ENCODE measurements at places on chromosomes 16 and 17.
A peak's percentile ranks its signal among the peaks of the same experiment; 100 is the strongest.

GRCh38 chr16:4384509-4384942 lies 12.9 kb downstream of the VASN start:
- no peak for DNase-seq

DNA sequence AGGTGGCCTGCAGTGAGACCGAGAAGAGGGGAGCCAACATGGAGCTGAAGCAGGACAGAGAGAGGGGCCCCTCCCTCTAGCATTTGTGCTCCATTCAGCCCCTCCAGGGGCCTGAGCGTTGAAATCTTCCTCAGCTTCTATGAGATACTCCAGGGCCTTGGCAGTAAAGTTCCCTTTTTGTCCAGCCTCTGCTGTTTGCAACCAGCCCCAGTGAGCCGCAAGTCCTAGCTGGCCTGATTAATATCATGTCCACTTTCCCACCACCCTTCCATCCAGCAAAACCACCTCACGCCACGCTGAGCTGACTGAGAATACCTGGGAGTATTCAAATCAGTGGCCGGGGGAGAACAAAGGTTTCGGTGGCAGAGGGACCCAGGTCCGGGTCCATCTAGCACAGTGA lies 11.7 kb upstream of the RPH3AL start:
- no peak for DNase-seq

- DNase-seq: no peak
Observed at GRCh38 chr16:49377196-49377755, 3.7 kb downstream of the C16orf78 start.

DNA sequence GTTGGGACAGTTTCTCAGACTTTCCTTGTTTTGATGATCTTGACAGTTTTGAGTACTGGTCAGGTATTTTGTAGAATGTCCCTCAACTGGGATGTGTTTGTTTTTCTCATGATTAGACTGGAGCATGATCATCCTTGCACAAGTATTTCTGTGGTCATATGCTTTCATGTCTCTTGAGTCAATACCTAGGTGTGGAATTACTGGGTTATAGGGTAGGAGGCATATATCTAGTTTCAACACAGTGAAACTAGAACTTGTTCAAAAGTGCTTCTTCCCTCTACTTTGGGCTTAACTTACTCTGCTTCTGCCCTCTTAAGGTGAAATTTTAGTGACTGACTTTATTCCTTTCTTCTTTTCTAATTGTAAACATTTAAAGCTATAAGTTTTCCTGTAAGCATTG lies 30.1 kb downstream of the IKZF3 start:
- DNase-seq: no peak

GRCh38 chr16:57999366-57999970 lies 1.0 kb downstream of the ZNF319 start:
- no peak for DNase-seq

DNA sequence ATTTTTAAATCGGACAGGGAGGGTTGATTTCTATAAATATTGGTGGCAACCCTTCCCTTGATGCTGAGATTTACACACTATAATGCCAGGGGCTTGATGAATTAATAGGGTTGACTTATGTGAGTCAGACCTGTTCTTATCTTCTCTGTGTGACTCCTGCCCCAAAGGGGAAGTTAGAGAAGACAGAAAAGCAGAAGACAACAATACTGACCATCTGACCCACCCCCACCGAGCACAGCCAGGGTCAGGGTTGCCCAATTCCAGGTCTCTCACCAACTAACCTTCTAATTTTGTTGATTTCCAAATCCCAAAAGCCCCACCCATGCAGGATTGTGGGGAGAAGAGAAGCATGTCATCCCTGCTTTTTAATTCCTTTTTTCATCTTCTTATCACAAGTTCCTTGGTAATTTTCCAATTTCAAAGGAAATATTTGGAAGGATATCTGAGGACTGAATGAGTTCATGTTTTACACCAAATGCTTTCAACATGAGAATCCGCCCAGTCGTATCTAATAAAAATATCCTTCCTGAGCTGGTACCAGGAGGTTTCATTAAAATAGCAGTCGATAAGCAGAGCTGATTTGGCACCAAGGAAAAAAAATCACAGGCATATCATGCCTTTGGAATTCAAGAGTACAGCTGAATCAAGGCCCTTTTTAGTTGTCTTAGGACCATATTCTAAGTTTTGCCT lies 603.4 kb upstream of the CDH11 start:
- DNase-seq: no peak

DNA sequence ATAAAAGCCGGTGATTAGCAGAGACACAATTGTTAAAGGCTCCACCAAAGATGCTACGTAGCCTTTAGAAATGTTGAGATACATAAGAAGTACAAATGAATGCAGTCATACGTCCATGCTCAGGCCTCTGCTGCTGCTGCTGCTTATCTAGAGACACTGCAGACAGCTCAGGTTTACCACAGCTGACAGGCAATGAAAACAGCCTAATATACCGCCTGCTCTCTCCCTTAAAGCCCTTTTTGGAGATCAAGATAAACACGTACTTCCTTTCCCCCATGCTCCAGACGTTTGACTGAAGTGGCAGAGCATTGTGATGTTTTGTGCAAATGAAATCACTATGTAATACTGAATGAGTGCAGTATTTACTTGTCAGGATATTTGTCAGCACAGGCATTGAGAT lies 185.3 kb downstream of the AATF start:
- no peak for DNase-seq

DNA sequence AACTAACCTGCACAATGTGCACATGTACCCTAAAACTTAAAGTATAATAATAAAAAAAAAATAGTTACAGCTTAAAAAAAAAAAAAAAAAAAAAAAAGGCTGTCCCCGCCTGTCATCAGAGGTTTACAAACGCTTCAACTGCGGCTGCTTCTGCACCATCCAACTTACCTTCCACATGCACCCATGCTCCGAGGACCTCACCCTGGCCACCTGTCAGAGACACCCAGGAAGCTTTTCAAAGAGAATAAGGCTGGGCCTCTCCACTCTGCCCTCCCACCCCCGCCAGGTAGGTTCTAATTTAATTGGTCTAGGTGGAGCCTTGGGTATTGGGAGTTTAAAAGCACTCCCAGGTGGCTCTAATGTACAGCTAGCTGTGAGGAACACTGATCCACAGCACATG lies 64.9 kb downstream of the COPRS start:
- no peak for DNase-seq

DNA sequence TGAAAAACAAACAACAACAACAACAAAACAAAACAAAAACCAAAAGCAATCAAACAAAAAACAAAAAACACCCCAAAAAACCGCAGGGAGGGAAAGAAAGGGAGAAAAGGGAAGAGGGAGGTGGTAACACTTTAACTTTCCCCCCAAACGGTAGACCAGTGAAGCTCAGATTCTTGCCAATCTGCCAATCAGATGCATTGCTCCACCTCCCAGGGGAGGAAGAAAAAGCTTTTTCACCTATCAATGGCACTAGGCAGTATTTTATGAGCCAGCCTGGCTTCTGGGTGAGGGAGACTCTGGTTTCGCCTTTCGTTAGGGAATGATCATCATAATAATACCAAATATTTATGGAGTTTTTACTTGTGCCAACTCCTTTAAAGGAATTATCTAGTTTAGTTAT lies 94.1 kb downstream of the GPR139 start:
- DNase-seq: no peak

- peak; percentile 84 for DNase-seq
Observed at GRCh38 chr17:9371019-9371418, 204.6 kb downstream of the STX8 start.

GRCh38 chr16:88298833-88299745 lies 83.7 kb upstream of the ZNF469 start:
- no peak for DNase-seq

DNA sequence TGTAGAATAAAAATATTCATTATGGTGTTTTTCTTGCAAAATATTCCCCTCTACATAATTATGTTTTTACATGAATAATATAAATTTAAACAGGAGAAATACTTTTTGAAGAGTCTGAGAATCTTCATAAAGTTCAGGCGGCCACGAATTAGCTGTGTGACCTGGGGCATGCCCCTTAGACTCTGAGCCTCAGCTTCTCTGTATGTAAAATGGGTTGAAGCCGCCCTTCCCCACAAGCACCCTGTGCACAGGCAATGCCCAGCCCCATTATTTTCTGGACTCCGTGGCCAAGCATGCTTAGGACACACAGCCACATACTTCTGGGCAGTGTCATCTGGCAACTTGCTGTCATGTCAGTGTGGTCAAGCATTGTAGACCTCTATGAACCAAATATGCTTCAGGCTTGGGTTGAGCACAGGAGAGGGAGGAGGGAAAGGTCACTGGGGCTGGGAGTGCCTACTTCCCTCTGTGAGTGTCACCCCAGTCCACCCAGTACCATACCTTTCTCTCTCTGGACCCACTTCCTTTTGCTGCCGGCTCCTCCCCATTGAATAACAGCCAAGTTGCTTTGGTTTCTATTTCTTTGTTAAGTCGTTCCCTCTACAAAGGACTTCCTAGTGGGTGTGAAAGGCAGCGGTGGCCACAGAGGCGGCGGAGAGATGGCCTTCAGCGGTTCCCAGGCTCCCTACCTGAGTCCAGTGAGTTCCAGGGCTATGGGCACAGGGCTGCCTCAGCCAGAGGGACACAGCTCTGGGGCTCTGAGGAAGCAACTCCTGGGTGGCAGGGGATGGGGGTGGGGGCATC lies at the start of gene LGALS9:
LGALS9 (plus strand) TSS at position 582 of the 804 bp plus-strand sequence; CDS start at position 660, 78 bp downstream.
- DNase-seq: no peak

GRCh38 chr17:34596920-34597319 lies 17.5 kb downstream of the TMEM132E start:
- DNase-seq: no peak

DNA sequence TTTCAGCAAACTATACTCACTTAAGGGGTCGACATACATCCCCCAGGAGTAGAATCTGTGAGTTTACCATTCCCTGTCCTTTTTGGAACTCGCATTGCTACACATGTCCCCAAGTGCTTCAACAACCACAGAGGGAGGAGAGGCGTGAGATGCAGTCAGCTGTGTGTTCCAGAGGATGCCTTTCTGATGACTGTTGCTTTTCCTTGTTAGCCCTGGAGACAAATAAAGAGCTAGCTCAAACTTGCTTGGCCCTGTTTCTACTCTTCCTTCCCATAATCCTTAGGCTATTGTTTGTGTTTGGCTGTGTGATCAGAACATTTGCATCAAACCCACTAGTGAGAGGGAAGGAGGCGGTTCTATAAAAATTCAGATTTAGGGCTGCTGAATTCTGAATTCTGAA lies 264.0 kb downstream of the ENGASE start:
- no peak for DNase-seq

DNA sequence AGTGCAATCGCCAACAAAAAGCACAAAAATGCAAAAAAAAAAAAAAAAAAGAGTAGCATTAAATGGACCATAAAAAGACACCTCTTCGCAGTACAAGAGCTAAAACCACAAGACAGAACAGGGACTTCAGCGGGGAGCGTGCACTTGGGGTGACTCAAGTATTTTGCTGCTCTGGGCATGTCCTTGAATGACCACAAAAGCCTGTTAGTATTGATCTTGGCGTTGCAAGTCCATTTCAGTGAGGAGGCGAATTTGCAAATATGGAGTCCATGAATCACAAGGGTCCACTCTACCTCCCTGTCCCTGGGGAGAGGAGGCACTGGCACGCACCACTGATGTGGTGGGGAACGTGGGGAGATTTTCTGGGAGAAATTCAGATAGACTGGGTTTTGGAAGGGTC lies 78.9 kb downstream of the CNGB1 start:
- no peak for DNase-seq

- no peak for DNase-seq
Observed at GRCh38 chr16:3618769-3619141, 7.3 kb upstream of the SLX4 start.

GRCh38 chr17:3773511-3773910 lies 27.5 kb downstream of the ITGAE start:
- no peak for DNase-seq

DNA sequence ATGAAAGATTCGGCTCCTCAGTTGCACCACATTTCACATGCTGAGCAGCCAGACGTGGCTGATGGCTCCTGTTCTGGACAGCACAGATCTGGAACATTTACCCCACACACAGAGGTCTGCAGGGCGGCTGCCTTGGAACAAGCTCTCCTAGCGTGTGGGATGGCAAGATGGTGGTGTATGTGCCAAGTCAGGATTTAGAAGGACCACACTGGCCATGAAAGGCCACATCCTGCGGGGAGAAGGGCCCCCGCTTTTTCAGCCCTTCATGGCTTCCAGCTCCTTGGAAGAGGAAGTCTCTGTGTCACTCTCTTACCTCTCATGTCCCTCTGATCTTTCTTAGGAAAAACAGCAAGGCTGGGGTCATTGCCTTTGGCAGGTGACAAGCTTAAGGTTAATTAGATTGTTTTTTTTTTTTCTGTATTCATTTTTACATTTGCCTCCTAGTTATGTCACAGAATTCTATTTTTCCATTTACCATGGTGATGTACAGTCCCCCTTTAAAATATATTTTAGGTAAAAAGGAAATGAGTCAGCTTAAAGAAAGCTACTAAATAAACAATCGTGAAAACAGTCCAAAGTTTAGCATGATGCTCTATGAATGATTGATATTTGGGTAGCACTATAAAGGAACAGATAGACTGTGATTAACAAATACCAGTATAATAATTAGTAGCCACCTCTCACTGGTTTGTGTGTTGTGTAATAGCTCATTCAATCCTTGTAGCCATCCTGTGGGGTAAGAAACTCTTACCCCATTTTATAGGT lies 396.6 kb downstream of the CPPED1 start:
- no peak for DNase-seq

DNA sequence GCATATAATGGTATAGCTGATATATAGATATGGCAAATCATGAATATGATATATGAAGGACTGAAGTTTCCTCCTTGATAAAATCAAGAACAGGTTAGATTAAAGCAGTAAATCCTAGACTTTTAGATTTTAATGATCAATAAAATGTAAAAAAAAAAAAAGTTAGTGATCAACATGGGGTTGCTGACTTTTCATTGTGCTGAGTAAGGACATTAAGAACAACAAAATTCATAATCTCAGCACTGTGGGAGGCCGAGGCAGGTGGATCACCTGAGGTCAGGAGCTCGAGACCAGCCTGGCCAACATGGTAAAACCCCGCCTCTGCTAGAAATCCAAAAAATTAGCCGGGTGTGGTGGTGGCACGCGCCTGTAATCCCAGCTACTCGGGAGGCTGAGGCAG lies 10.4 kb upstream of the CHD3 start:
- no peak for DNase-seq

- DNase-seq: no peak
Observed at GRCh38 chr17:83071966-83072562, 7.3 kb upstream of the METRNL start.

DNA sequence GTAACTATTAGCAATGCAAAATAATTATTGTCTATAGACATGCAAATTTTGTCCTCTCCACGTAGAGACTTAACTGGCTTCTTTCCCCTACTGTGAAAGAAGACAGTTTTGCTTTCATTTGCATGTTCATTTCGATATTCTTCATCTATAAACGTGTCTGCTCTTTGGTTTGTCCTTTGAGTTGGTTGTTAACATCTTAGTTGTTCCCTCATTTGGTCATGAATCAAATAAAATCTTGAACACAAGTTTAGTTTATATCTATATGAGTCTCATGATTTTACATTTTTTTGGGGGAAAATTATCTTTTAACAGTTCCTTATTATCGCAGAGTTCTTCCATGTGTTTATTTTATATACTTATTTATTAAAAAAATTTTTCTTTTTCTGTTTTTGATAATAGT lies 214.4 kb downstream of the UTP18 start:
- DNase-seq: no peak

- peak; percentile 50 for DNase-seq
Observed at GRCh38 chr16:13390093-13390985, 488.9 kb downstream of the SHISA9 start.

Measured in NCI-H1105 (cell line).